ENCODE measurements at places on chromosomes 7 and 10.
A peak's percentile ranks its signal among the peaks of the same experiment; 100 is the strongest.

DNA sequence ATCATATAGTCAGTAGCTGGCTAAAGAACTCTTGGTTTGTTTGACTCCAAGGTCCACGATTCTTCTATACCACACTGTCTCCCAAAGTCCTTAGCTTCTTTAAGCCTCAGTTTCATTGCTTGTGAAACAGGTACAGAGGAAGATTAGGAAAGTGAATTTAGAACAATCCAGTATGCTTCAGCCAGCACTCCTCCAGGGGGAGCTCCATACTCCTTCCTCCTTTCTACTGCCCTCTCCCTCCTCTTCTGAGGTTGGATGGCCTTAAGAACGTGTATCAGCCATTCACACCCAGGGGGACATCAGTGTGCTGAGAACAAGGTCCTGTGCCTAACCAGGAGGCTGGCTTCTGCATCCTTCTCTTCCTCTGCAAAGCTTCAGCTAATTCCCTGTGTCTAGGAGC, 54.8 kb upstream of the CALD1 start:
- DNase-seq = peak; percentile 63

DNA sequence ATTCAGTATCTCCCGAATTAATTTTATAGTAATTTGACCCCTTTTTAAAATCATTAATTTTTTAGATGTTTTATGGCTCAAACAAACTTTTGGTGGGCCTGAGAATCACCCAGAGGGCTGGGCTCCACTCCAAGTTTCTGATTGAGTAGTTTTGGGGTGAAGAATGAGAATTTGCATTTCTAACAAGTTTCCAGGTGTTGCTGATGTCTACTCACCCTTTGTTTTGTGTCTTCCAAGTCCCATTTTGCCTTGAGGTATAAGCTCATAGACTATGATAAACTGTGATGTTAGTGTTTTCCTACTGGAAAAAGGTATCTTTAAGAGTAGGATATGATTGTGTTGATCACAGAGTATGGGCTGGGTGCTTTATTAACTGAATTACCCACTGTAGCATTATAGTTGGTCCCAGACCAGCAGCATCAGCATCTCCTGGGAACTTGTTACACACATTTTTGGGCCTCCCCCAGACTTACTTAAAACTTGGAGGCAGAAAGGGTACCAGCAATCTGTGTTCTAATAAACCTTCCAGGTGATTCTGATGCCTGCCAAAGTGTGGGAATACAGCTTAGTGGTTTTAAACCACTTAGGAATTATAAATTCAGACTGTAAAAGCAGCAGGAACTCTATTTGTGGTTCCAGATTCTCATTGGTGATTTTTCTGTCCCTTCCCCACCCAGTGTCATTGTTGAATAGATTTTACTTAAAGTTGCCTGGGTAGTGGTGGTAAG, 19.1 kb downstream of the ZNRF2 start:
- no peak for DNase-seq

DNA sequence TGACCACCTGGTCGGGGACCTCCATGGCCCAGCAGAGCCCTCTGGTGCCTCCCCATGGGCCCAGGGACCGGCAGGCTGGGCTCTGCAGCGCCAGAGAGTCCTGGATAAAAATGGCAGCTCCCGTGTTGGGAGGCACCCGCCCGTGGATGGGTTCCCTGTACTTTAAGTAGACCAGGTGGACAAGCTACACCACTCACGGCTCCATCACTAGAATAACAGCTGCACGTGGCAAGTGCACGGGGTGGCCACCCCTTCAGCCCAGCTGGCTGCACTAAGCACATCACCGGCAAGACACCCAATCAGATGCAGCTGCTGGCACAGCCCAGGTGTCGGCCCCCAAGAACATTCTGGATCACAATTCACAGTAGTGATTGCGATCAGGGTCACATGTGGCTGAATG, 69.8 kb downstream of the DIP2C start:
- DNase-seq = no peak

DNA sequence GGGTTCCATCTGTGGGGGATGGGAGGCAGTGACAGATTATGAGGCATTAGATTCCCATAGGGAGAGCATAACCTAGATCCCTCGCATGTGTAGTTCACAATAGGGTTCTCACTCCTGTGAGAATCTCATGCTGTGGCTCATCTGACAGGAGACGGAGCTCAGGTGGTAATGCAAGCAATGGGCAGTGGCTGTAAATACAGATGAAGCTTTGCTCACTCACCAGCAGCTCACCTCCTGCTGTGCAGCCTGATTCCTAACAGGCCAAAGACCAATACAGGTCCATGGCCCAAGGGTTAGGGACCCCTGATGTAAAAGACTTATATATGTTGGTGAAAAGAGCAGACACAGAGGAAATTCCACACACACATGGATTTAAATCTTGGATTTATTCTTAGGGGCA, 370.2 kb downstream of the NRG3 start:
- DNase-seq = no peak

GRCh38 chr7:98875501-98875900, 2.8 kb upstream of the TRRAP start:
- no peak for DNase-seq
